ENCODE measurements at places on chromosomes 5 and 9.

- no peak for DNase-seq
Observed at GRCh38 chr5:156473269-156473908, 146.4 kb downstream of the SGCD start.

- DNase-seq: no peak
Observed at GRCh38 chr5:11390291-11390767, 513.9 kb downstream of the CTNND2 start.

GRCh38 chr5:130795037-130795436 is 370.0 kb downstream of the HINT1 start:
- DNase-seq: no peak

- no peak for DNase-seq
Observed at GRCh38 chr9:114928136-114928535, 2.3 kb downstream of the TNFSF8 start.

- peak; percentile 67 for DNase-seq
Observed at GRCh38 chr5:69007726-69008368, 86.0 kb upstream of the SLC30A5 start.

DNA sequence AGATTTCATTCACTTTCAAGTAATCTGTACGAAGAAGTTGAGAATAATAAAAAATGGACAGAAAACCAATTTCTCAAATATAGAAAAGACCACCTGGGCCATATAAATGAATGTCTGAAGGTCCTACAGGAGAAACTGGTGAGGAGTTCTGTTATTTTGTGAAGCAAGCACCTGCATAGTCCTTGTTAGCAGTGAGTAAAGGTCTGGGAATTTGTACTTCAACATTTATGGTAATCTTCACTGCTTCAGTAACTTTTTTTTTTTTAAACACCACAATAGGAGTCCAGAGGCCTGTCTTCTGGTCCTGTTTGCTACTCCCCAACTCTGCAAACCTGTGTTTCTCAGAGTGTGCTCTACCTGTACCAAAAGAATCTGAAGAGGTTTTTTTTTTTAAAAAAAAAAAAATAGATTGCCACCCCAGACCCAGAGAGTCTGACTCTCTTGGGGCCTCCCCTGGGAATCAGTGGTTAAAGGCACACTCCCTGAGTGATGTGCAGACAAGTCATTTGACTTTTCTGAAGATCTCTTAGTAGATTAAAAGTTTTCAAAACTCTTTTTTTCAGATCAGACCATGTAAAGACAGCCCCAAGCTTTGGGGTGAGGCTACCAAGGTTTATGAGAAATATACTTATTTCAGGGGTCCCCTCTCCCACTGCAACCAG is 55.5 kb downstream of the FAM81B start:
- no peak for DNase-seq

- DNase-seq: no peak
Observed at GRCh38 chr9:90095682-90096081, 490.9 kb downstream of the GADD45G start.

DNA sequence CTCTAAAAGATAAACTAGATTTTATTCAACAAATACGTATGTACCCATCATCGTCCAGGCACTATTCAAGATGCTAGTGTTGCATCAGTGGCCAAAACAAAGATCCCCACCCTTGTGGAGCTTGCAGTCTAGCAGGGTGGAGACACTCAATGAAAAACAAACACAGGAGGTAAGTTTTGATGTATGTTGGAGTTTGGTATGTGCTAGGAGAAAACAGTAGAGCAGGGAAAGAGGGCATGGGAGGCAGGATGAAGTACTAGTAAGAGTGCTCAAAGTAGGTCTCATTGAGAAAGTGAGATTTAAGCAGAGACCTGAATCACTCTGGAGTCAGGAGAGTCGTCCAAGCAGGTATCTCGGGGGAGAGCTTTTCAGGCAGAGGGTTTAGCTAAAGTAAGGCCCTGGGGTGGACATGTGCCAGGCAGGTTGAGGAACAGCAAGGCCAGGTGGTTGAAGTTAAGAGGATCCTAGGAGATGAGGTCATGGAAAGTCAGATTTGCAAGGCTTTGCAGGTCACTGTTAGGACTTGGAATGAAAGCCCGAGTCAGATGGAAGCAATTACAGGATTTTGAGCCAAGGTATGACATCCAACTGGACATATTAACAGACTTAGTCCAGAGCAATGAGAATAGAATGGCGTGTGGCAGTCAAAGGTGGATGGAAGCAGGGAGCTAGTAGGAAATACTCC is 9.2 kb downstream of the SNX18 start:
- no peak for DNase-seq

DNA sequence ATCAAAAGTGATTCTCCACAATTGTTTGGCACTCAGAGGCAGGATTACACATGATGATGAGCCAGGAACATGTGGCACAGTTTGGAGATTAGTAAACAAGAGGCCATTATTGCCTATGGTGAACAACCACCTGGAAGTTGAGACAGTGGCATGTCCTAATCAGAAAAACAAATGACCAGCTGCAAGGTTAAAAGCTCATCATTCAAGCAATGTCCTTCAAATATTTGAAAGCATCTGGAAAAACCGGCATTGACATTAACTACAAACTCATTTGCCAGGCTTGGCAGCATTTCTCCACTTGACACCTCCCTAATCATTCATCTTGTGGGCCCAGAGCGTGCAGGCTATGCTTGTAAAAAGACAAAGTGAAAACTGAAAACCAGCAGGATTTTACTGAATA is 80.6 kb upstream of the MEGF10 start:
- DNase-seq: no peak

DNA sequence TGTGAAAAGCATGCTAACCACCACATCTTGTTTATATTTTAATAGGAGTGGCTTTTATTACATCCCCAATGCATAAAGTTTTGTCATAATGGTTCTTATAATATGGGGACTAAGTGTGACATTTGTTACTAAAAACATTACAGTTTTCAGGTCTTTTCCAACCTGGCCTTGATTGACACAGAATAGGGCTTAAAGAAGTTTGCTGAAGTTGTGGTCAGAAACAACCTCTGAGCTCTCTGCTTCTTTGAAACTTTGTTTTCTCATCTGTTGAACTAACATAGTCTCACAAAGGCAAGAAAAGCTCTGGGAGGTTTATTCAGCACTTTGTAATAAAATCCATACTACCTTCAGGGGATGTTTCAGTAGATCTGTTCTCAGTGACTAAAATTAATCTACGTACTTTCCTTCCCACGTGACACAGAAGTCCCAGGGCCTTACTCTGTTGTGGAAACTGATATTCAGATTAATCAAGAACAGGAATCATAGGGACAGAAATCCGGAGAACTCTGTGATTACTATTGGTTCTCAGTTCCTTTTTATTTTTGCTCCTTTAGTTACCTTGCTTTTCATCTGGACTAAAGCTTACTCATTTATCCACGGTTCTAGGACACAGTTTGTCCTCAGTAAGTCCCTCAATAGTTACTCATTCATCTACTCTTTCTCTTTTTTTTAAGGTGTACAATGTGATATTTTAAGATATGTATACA is 289.0 kb upstream of the EFNA5 start:
- no peak for DNase-seq

DNA sequence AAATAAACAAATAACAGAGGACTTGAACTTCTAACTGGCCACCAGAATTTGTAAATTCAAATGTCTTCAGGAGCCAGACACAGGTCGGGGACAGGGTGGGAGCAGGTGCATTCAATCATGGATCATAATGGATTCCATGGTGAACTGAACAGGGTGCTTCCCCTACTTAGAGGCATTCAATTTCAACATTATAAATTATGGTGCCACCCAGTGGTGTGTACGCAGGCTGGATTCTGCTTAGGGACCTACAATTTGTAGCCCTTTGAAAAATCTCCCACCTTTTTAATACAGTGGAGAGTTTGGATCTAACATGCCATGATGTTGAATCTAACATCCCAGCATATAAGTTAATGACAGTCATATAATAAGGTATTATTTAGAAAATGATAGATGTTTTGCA is 22.3 kb downstream of the KLF9 start:
- DNase-seq: no peak

- no peak for DNase-seq
Observed at GRCh38 chr9:83133316-83133715, 70.4 kb upstream of the RASEF start.

DNA sequence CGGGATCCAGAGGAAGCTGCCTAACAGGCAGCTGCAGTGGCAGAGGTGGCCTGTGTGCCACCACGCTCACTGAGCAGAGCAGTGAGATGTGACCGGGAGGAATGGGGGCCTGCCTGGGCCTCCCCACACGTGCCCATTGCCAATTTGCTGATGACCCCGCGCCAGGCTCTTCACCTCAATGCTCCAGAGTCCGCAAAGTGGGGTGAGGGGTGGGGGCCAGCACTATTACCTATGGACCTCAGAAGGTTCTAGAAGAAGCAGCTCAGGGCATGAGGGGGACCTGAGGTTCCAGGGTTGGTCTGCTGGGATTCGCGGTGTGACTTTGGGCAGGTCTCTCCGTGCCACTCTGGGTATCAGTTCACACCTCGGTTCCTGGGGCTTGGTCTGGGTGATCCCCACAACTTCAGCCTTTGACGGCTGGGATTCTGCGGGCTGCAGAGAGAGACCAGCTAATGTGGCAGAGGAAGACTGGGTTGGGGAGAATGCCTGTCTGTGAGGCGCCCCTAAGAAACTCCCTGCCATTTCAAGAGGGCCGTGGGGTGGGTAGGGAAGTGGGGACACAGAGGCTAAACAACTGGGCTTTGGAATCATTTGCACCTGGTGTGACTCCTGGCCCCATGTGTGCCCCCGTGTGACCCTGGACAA is 231.0 kb upstream of the MVB12B start:
- no peak for DNase-seq

- DNase-seq: no peak
Observed at GRCh38 chr5:140113180-140113698, 670 bp upstream of the PURA start.

GRCh38 chr5:317086-317811 is 4.3 kb upstream of the AHRR start:
- no peak for DNase-seq

GRCh38 chr9:120900824-120901223 is 23.8 kb upstream of the PHF19 start:
- DNase-seq: no peak

DNA sequence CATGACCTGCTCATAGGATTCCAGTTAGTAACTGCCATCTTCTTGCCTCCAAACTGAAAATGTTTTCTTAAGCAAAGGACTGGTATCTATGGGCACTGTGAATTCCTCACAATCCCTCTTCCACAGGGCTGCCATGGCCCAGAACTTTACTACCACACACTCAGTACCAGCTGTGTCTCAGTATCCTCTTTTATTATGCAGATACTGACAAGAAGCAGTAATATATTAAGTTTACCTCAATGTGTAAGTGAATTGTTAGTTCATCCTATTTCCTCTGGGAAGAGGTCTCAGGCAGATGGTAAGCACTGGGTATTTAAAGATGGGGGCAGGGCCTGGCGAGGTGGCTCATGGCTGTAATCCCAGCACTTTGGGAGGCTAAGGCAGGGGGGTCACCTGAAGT is 320.8 kb upstream of the RFX3 start:
- no peak for DNase-seq

GRCh38 chr9:74503219-74503618 is 6.1 kb downstream of the RORB start:
- DNase-seq: no peak

- DNase-seq: no peak
Observed at GRCh38 chr9:16868701-16869100, 1.8 kb downstream of the BNC2 start.

DNA sequence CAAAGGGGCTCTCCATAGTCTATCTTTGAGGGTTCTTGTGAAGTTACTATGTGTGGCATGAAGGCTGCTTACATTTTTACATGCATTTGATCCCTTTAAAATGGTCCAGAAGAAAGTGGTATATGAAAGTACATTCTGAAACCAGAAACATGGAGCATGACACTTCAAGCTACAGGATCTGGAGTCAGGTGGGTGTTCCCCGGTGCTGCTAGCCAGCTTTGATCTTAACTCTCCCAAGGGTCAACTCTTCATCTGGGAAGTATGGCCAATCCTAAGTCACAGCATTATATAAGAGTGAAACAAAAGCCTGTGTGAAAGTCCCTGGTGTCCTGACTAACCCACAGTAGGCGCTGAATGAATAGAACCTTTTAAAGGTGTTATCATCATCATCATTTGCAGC is 91.0 kb upstream of the TAS2R1 start:
- DNase-seq: no peak

GRCh38 chr9:105093685-105094084 is 150.8 kb upstream of the SLC44A1 start:
- DNase-seq: no peak

DNA sequence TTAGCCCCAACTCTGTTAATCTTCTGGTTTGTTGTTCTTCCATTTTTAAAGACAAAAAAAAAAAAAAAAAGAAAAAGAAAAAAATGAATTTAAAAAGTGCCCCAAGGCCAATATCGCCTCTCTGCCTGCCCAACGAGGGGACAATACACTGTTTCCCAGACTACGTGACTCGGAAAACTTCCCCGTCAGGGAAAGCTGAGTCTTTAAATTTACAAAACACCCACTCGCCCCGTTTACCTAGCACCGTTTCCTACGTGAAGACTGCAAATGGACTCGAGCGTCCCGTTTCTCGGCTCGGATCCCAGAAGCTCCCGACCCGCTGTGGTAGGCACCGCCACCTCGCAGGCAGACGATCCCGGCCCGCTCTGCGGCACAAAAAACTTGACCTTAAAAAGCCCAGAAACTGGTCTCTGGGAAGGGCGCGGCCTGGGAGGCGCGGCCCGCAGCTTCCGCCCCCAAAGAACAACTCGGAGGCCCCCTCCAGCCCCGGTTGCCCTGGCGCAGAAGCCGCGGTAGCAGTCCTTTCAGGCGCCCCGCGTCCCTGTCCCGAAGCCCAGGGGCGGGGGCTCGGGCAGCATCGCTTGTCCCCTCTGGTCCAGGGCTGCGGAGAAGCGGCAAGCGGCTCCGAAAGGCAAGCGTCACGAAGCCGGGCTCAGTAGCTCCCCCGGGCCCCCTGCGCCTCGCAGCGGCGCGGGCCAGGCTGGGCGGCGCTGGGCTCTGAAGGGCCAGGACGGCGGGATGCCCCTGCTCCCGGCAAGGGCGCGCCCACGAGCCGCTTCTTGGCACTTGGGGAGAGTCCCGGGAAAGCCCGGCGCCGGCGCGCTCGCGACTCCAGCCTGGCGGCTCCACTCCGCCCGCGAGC is at the start of gene GCNT4:
GCNT4 (minus strand) TSS at position 367 of the 862 bp plus-strand sequence. CDS start 22,521 bp downstream, outside the sequence.
- peak; percentile 60 for DNase-seq

- no peak for DNase-seq
Observed at GRCh38 chr9:134743853-134744252, 102.2 kb downstream of the COL5A1 start.

- DNase-seq: peak; percentile 82
Observed at GRCh38 chr5:172904643-172905345, 54.4 kb upstream of the RPL26L1 start.
